ENCODE measurements at places on chromosomes 2 and 18.

- peak; percentile 68 for DNase-seq
These were observed 492.0 kb downstream of the TNS1 start for GRCh38 chr2:217510771-217511291.

DNA sequence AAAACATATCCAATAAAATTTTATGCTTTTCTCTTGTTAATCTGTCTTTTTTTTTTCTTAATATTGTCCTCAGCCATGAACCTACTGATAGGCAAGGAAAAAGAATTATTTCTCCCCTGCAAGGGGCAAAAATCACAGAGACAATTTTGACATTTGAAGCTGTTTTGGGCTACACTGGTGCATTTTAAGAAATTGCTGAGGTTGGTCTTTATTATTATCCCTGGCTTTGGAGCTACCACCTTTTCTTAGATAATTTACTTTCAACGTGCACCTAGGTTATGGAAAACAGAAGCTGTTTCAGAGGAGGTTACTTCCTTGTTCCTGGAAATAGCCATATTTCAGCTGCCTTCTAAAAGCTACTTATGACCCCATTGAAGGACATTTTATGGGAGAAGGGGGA is 195.5 kb upstream of the KYNU start:
- no peak for DNase-seq

DNA sequence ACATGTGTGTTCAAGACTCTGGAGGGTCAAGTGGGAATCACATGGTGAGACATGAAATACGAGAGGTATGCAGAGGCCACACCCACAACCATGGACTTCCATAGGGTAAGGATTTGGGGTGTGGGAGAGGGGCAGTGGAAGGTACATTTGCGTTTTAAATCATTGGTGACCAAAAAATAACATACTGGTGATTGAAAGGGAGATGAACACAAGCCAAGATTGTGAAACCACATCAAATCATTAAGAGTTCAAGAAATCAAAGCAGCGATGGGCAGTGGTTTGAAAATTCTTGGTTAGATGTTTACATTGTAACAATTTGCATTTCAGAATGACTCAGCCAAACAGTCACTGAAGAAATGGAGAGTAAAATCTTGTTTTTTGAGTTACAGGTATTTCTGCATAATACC is 1.9 kb upstream of the CABYR start:
- no peak for DNase-seq

- DNase-seq: peak; percentile 71
These were observed 71.2 kb downstream of the CTAGE1 start for GRCh38 chr18:22346401-22346952.

GRCh38 chr2:205261516-205262020 is 420.7 kb upstream of the NRP2 start:
- no peak for DNase-seq
